ENCODE measurements at places on chromosomes 2 and 18. TPM values are rescaled to one million over a fixed set of nuclear protein-coding genes. Genes with fewer than 3 reads are reported as not detected.

TPGS2 gene
- 388 TPM for polyA plus RNA-seq

DNA sequence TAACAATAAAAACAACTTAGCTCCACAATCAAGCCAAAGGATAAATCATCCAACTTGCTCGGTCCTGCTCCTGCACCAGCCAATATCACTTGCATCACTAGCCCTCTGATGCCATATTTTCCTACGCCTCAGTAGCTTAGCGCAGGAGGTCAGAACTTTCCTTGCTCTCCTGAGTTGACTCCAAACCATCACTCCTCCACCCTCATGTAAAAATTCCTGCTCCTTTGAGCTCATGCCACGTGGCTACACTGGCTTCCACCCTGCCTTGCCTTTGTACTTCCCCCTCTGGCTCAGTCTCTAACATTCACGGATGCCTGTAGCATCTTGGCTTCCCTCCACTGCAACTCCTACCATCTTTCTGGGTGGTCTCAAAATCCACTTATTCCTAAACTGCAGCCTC, 25.2 kb downstream of the AAK1 start:
- no peak for DNase-seq
- H3K4me1 ChIP-seq: peaks cover 16% of the 10 kb centered on the region
- H3K27me3 ChIP-seq: no peaks in the 10 kb centered on the region

- peaks cover 3% of the 10 kb centered on the region for H3K36me3 ChIP-seq
- H3K27me3 ChIP-seq: no peaks in the 10 kb centered on the region
- DNase-seq: no peak
- no peak overlapping the region for H3K27ac ChIP-seq
Measured at GRCh38 chr2:174552880-174553279, 44.7 kb downstream of the WIPF1 start.

- no peaks in the 10 kb centered on the region for H3K36me3 ChIP-seq
- H3K4me1 ChIP-seq: peaks cover 5% of the 10 kb centered on the region
- peak; percentile 46 for DNase-seq
- no peak overlapping the region for H3K27ac ChIP-seq
Measured at GRCh38 chr18:57331718-57332117, 20.6 kb upstream of the ST8SIA3 start.

GRCh38 chr2:16660114-16660513, 5.5 kb downstream of the CYRIA start:
- no peaks in the 10 kb centered on the region for H3K36me3 ChIP-seq
- no peak overlapping the region for H3K4me3 ChIP-seq
- H3K27ac ChIP-seq: no peak overlapping the region
- H3K4me1 ChIP-seq: peaks cover 1% of the 10 kb centered on the region

DNA sequence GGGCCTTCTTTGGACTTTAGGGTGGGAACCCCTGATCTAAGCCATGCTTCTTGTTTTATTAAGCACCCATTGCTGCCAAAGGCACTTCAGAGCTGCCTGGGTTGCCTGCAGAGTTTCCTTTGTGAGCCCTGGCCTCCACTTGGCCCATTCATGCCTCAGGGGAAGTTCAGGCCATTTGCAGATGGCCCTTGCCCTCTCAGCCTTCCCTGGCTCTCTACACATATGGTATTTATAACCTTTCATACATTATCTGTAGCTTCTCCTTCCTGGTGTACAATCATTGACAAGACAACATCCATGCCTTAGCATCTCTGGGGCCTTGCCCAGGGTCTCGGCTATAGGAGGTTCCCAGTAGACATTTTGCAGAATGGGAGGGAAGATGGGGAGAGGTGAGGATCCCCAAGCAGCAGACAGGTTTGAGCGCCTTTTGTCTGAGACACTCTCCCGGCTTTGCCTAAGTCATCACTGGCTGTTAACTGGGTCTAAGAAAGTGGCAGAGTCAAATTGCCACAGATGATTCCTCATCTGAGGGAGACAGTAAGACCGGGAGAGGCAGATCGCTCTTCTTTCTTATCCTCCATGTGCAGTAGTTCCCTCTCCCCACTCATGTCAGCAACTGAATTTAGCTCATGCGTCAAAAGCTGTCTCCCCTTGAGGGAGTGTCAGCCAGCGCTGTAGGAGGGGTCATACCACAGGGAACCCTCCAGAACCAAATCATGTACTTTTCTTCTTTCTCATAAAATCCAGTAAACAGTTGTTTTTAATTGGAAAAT, 2.7 kb downstream of the EHD3 start:
- H3K27me3 ChIP-seq: no peaks in the 10 kb centered on the region
- no peaks in the 10 kb centered on the region for H3K36me3 ChIP-seq
- no peak overlapping the region for H3K4me3 ChIP-seq
- H3K27ac ChIP-seq: no peak overlapping the region

- peaks cover 23% of the 10 kb centered on the region for H3K4me1 ChIP-seq
- DNase-seq: no peak
- H3K27me3 ChIP-seq: no peaks in the 10 kb centered on the region
- no peak overlapping the region for H3K27ac ChIP-seq
- H3K36me3 ChIP-seq: peaks cover 7% of the 10 kb centered on the region
- no peak overlapping the region for H3K4me3 ChIP-seq
Measured at GRCh38 chr2:216001216-216002100, 11.9 kb downstream of the MREG start.

ASPRV1 gene
- polyA plus RNA-seq: 1.5 TPM

DNA sequence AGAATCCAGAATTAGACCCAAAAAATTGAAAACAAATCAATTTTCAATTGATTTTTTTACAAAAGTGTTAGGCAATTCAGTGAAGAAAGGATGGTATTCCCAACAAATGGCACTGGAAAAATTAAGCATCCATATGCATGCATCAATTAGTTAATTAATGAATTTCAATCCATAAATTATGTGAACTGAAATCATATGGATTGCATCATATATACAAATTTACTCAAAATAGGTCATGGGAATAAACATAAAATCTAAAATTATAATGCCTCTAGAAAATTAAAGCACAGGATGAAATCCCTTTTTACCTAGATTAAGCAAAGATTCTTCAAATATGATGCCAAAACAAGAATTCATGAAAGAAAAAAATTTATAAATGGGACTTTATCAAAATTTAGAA, 213.9 kb upstream of the KLHL29 start:
- no peaks in the 10 kb centered on the region for H3K27me3 ChIP-seq
- no peaks in the 10 kb centered on the region for H3K36me3 ChIP-seq
- no peaks in the 10 kb centered on the region for H3K4me1 ChIP-seq
- DNase-seq: no peak
- H3K27ac ChIP-seq: no peak overlapping the region
- no peak overlapping the region for H3K4me3 ChIP-seq

DNA sequence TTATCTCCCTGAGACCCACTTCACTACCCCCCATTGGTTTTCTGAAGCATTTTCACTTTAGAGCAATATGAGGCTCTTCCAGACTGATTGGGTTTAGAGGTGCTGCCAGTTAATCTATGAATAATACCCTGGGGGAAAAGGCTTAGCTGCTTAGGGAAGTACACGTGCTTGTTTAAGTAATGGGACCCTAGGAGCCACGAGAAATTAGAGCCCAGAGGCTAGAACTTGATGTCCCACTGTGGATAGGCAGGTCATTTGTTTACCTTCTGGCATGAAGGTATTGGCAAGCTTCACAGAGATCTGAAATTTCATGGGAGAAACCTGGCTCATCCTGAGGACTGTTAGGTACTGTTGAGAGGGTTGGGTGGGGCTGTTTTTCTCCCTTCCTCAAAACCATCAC, 59.7 kb downstream of the CLIP4 start:
- H3K27ac ChIP-seq: no peak overlapping the region
- no peak for DNase-seq
- no peaks in the 10 kb centered on the region for H3K4me1 ChIP-seq
- H3K4me3 ChIP-seq: no peak overlapping the region
- H3K36me3 ChIP-seq: peaks cover 9% of the 10 kb centered on the region

PIEZO2 gene
- polyA plus RNA-seq: 0.08 TPM

- no peaks in the 10 kb centered on the region for H3K36me3 ChIP-seq
- H3K4me3 ChIP-seq: peak within 1 kb of the TSS; percentile 93
- peak within 1 kb of the TSS; percentile 72 for H3K27ac ChIP-seq
- DNase-seq: no peak
Measured at GRCh38 chr2:62195421-62196277, at the start of gene B3GNT2. TSS of gene B3GNT2 (plus strand) at chr2:62196115. CDS start at chr2:62222221, 26,106 bp downstream.

IL1RL1 gene
- 1.3 TPM for polyA plus RNA-seq

EML6 gene
- polyA plus RNA-seq: 0.96 TPM

DNA sequence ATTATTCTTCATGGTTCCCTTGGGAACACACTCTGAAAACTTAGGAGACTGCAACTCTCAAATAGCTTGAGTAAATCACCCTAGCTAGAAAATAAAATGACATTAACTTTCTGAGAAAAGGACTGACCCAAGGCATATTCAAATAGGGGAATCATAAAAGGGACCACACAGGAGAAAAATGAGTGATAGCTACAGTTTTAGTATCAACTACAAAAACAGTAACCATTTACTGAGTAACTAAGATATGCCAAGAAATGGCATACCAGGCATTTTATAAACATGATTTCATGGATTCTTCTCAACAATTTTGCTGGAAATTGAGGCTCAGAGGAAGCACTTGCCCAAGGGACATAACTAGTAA, 84.5 kb downstream of the AFF3 start:
- no peaks in the 10 kb centered on the region for H3K4me1 ChIP-seq
- no peaks in the 10 kb centered on the region for H3K27me3 ChIP-seq
- H3K27ac ChIP-seq: no peak overlapping the region

- H3K4me3 ChIP-seq: no peak overlapping the region
- DNase-seq: no peak
- no peaks in the 10 kb centered on the region for H3K27me3 ChIP-seq
Measured at GRCh38 chr2:155525199-155525598, 807.3 kb downstream of the NR4A2 start.

GRCh38 chr2:205372141-205372540, 310.2 kb upstream of the NRP2 start:
- no peak for DNase-seq
- H3K4me3 ChIP-seq: no peak overlapping the region
- no peaks in the 10 kb centered on the region for H3K36me3 ChIP-seq
- H3K4me1 ChIP-seq: no peaks in the 10 kb centered on the region

DNA sequence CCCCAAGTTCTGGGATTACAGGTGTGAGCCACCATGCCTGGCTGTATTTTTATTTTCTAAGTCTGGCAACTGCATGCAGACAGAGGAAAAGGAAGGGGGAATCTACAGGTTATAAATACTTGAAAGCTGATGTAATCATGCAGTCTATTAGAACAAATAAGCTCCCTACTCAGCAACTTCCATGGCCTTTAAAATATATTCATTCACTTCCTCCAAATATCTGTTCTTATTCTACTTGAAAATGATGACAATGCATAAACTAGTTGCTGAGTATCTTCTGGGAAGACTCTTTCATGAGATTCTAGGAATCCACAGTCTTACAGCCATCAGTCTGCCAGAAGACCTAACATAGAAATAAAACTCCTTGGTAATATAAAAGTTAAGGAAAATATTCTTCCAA, 66.9 kb upstream of the NCKAP5 start:
- no peak overlapping the region for H3K27ac ChIP-seq
- peaks cover 38% of the 10 kb centered on the region for H3K4me1 ChIP-seq
- DNase-seq: no peak

SCN1A gene
- polyA plus RNA-seq: not detected

DNA sequence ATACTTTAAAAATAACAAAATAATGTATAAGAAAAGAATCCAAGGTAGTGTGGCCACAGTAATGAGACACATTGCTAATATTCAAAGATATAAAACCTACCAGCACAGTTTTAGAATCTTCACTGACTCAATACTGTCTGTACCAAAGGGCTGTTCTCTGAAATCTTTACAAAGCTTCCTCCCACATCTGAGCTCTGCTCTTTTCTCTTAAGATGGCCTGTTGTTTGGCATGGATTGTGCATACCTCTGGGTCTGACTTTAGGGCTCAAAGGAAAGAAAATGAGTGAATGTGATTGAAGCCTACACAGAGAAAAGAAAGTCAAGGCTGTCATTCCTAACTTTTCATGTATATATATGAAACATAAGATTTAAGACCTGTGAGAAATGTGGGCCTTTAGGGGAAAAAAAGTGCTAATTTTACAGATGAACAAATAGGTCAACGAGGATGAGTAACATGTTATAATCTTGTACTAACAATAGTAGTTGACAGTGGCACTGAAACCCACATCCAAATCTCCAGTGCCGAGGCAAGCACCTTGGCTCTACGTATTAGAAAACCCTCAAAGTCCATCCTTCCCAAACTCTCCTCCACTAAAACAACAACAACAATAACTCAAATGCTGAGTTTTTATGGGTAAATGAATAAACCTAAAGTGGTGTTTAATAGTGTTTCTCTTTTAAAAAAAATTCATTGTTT, 114.2 kb downstream of the ZNF521 start:
- no peaks in the 10 kb centered on the region for H3K27me3 ChIP-seq
- no peak for DNase-seq
- no peak overlapping the region for H3K4me3 ChIP-seq
- no peak overlapping the region for H3K27ac ChIP-seq
- H3K4me1 ChIP-seq: no peaks in the 10 kb centered on the region

ITGA4 gene
- 4.7 TPM for polyA plus RNA-seq

GRCh38 chr2:30230497-30231211, 680 bp upstream of the LBH start:
- H3K4me1 ChIP-seq: peaks cover 3% of the 10 kb centered on the region
- H3K36me3 ChIP-seq: no peaks in the 10 kb centered on the region
- no peak for DNase-seq
- H3K27me3 ChIP-seq: peaks cover 38% of the 10 kb centered on the region
- H3K27ac ChIP-seq: no peak overlapping the region
- peak overlapping the region; percentile 72 for H3K4me3 ChIP-seq

MAP3K19 gene
- not detected for polyA plus RNA-seq

DNA sequence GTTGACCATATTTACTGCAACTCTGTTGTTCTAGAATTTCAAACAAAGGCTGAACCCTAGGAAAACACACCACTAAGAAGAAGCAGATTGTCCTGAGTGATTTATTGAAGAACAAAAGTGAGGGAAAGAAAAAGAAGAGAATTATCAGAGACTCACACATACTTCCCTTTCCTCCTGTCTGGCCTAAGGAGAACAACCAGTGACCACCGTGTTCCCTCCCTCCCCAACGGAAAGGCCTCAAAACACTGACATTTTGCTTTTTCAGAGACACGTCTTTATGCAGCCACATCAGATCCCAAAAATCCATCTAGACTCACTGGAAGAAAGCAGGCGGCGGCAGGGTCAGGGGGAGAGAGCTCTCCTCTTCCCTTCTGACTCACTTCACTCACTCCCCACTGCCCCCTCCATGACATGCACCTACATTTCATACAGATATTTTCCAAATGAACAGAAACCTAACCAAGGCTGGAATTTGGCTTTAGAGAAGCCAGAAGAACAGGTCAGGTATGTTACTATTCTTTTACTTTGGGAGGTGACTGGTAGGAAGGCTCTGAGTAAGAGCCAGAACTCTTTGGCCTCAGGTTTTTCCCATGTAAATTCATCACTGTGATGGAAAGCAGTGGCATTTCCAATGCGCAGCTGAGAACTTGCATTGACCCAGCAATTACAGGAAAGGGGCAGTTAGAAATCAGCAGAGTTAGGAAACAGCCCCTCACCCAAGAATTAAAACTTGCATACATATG, 169.9 kb downstream of the BCL11A start:
- H3K27me3 ChIP-seq: no peaks in the 10 kb centered on the region
- peaks cover 4% of the 10 kb centered on the region for H3K4me1 ChIP-seq
- H3K4me3 ChIP-seq: no peak overlapping the region
- no peak overlapping the region for H3K27ac ChIP-seq
- H3K36me3 ChIP-seq: no peaks in the 10 kb centered on the region
- no peak for DNase-seq

Data from keratinocyte (primary cell).